ENCODE measurements at places on chromosomes 4 and X.

DNA sequence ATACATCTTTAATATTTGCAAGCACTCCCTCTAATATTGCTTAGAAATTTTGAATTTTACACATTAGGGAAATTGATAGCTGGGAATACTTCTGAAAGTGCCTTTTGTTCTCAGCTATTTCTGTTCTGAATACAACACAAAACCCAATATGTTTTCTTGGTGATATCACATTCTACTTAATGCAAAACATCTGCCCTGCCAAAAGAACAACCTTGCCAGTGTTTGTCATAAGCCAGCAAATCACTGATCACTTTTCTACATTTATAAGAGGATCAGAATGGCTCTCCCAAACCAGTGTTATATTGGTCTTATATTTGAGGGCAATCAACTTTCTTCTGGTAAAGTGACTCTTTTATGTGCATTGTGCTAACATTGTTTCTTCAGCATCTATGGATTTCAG, 126.8 kb upstream of the APOOL start:
- no peak for DNase-seq

- DNase-seq: no peak
These were observed 49.2 kb upstream of the FAM9C start for GRCh38 chrX:13093529-13094140.

DNA sequence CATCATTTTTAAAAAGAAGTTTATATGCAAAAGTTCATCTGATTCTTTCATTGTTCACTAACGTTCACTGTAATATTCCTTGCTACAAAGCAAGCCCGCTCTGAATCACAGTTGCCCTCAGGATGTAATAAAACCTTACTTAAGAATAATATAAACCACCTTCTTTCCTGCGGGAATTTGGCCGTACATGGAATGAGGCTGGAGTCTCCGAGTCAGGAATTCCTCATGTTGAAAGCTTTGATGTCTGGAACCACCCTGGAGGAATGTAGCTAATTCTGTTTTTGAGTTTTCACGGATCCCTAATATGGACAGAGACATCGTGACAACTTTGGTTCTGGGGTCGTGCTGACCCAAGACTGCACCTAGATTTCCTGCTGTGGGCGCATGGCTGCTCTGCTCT, 58.5 kb downstream of the CRLF2 start:
- no peak for DNase-seq

DNA sequence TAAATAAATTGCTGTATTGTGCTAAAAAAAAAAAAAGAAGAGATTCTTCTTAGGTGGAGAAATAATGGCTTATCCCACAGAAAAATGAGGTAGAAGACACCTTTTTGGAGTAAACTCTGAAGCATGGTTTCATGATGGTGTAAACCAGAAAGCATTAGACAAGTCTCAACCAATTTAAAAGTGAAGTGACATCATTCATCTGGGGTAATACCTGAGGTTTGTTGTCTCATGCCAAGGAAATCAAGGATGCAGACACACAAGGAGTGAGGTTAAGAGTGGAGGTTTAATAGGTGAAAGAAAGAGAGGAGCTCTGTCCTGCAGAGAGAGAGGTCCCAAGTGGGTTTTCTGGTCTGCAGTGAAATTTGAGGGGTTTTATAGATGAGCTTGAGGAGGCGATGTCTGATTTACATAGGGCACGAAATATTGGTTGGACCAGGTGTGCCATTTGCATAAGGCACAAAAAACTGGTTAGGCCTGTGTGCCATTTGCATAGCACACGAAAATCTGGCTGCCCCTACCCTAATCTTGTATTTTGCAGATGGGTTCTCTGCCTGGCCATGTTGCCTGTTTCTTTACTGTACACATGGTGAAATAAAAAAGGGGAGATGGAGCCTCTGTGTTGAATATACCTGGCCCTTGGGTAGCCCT, 25.0 kb upstream of the CWH43 start:
- DNase-seq: no peak

- DNase-seq: peak; percentile 11
These were observed 96.5 kb upstream of the MAOA start for GRCh38 chrX:43559644-43560043.

DNA sequence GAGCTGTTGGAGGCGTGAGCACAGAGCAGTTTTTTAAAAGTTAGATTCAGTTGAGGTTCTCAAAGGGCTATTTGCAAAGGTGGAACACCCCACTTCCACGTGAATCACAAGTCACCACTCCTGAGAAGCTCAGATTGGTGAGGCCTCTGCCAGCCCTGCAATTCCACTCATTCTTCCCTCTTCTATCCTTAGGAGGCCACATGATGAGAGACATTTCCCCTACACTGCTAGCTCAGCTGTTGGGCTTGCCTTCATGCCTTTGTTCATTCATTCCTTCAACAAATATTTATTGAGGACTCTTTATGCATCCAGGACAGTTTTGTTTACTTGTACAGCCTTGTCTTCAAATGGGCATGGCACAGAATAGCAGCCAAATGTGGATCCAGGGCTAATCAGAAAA, 3.7 kb downstream of the SRPX2 start:
- DNase-seq: no peak

GRCh38 chrX:18828832-18829404, 121.5 kb downstream of the PPEF1 start:
- DNase-seq: no peak

DNA sequence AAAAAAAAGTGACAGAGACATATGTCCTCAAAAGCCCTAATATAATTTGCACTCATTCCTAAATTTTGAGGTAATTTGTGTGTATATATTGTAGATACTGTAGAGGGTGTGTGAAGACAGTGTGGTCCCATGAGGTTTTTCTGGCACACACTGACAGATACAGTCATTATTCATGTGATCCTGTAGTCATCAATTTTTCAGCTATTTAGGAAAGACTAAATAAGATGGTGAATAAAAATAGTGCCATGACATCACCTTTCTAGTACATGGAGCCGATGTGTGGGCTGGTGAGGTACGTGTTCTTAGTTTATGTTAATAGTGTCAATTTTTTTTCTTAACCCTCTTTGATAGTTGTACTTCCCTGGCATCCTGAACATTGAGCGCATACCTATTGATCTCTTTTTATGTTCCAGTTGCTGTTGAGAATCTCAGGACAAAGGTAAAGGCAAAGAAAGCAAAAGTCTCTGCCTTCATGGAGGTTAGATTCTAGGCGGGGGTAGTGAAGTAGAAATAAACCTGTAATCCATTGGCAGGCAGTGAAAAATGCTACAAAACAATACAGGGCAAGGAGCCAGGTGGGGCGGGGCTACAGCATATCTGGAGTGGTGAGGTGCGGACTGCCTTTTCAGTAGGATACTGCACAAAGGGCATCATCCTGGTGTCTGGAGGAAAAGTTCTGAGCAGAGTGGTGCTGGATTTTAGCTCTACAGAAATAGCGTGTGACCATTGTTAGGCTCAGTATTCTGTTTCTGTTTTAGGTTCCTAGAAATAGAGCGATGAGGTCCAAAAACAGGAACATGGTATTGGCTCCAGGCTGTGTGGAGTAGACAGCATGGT, 93.8 kb downstream of the ARHGAP10 start:
- no peak for DNase-seq

- DNase-seq: no peak
These were observed 53.4 kb downstream of the FAT4 start for GRCh38 chr4:125368146-125368545.

GRCh38 chr4:66071911-66072310, 401.6 kb upstream of the EPHA5 start:
- no peak for DNase-seq
